ENCODE measurements at places on chromosomes 11 and 22.

GRCh38 chr11:58289266-58289665, 21.2 kb upstream of the OR10W1 start:
- DNase-seq: no peak

DNA sequence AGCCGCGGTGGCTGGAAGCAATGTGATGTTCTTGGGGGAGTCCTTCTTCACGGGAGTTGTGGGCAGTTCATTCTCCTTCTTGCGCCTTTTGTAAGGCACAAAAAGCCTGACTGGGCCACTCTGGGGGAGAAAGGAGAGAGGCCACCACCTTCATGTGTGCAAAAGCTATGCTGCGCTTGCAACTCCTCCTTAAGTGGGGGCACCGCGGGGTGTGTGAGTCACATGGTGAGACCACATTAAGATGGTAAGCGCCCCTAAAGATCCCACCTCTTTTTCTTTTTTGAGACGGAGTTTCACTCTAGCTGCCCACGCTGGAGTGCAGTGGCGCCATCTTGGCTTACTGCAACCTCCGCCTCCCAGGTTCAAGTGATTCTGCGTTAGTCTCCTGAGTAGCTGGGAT, 14.1 kb downstream of the DEAF1 start:
- DNase-seq: no peak

- no peak for DNase-seq
These were observed 12.6 kb downstream of the INSC start for GRCh38 chr11:15127341-15127740.

DNA sequence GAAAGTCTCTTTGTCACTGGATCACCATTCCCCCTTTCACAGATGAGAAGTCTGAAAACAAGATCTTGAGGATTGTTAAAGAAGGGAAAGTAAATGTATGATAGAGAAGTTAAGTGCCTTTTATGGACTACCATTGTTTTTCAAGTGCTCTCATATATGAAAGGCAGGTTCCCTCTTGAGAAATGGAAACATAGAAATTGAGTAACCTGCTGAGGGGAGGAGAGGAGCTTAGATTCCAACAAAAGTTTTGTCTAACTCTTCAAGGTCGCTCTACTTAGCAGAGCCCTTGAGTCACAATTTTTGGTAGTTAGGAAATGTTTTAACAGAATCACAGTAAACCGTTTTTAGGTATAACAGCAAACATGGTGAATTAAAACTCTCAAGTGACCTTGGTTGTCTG, 80.1 kb downstream of the SVIP start:
- DNase-seq: no peak

GRCh38 chr11:1155274-1155693, 2.5 kb upstream of the MUC5AC start:
- DNase-seq: no peak

GRCh38 chr22:38144025-38144405, 33.5 kb upstream of the BAIAP2L2 start:
- DNase-seq: no peak

GRCh38 chr11:62514151-62514550, 32.5 kb downstream of the AHNAK start:
- no peak for DNase-seq

DNA sequence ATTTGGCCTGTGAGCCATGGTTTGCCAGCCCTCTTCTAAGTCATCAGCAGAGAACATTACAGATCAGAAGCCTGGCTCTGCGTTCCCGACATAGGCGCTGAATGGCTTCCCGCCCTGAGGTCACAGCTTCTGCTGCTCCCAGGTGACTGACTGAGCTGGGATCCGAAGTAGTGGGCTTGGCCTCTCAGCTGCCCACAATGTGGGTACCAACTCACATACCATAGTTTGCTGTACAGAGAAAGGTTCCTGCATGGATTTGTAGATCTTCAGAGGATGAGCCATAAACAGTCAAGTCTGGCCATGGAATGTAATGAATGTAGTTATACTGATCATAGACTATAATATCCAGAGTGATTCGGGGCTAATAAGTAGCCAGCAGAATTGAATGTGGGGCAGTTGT, 42.6 kb downstream of the TEAD1 start:
- DNase-seq: no peak

GRCh38 chr11:19719960-19720359, 7.3 kb downstream of the NAV2 start:
- no peak for DNase-seq
